ENCODE measurements at places on chromosomes 5 and 9. TPM values are rescaled to one million over a fixed set of nuclear protein-coding genes. Genes with fewer than 3 reads are reported as not detected.

IL4 gene
- not detected for total RNA-seq

DNA sequence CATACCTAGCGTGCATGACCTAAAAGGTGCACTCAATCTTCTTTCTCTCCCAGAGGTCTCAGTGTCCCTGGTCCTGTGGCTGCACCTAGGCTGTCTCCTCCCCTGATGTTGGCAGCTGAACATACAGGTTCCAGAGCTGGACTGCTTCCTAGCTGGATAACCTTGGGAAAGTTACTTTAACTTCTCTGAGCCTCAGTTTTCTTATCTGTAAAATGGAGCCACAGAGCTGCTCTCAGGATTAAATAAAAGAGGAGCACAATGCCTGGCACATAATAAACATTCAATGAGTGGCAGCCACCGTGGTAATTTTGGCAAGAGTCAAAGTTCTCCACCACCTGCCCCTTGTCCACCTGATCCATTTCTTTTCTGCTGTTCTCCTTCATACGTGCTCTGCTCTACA is 14.0 kb downstream of the MORN5 start:
- no peak for DNase-seq

ANKRD33B gene
- 5.7 TPM for total RNA-seq

WNK2 gene
- total RNA-seq, result 1.1 TPM

SCGB3A1 gene
- total RNA-seq, result 0.71 TPM

GRCh38 chr5:1341863-1342262 is 3.0 kb downstream of the CLPTM1L start:
- DNase-seq, result no peak

ATP10B gene
- total RNA-seq, result 0.42 TPM

DNA sequence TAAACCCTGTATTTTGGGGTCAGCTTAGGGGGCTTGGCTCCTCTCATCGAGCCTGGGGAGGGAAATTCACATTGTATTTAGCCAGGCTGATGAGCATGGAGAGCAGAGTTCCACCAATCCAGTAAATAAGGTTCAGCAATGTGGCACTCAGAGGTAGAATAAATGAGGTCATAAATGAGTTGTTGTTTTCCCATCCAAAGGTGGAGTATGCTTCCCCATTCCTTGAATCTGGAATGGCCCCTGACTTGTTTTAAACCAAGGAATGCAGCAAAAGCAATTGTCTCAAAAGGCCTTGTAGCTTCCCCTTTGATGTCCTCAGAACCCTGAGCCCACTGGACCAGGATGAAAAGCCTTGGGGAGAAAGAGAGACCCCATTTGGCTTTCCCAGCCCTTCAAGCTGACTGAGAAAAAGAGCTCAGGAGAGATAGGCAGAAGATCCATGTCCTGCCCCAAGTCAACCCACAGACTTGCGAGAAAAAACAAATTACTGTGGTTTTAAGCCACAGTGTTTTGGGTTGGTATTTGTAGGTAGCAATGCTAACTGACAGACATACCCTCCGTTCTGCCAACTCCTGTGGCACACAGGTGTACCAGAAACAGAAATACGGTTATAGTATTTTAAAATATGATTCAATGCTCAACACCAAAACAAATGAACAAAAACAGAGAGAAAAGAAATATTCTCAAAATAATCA is 566.0 kb upstream of the DMAC1 start:
- DNase-seq, result no peak

MORN5 gene
- total RNA-seq, result not detected

- no peak for DNase-seq
Observed at GRCh38 chr9:137485343-137486140, 26.4 kb upstream of the NSMF start.

CETN3 gene
- 9.8 TPM for total RNA-seq

DNA sequence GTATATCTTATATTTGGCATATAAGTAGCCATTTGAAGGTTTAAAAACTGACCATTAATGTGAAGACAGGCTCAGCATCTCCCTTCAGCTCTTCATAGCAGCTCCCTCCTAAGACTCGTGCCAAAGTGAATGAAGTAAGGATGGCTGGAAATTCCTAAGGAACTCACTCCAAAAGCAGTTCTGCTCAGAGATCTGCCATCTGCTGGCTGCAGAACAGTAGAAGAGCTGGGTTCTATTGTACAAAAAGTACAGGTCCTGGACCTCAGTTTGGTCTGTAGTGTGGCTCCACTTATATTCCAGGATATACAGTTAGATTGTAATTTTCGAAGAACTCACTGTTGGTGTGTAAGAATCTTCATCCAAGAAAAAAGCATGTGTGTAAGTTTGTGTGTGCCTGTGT is 104.9 kb upstream of the RUSC2 start:
- DNase-seq, result no peak

NEURL1B gene
- 35.8 TPM for total RNA-seq

GRCh38 chr9:87336914-87337333 is 160.7 kb upstream of the DAPK1 start:
- DNase-seq, result no peak

IFNA13 gene
- total RNA-seq, result not detected

- DNase-seq, result no peak
Observed at GRCh38 chr9:37944266-37944650, 40.3 kb upstream of the SLC25A51 start.

CDKN2B gene
- total RNA-seq, result 68.7 TPM

DNA sequence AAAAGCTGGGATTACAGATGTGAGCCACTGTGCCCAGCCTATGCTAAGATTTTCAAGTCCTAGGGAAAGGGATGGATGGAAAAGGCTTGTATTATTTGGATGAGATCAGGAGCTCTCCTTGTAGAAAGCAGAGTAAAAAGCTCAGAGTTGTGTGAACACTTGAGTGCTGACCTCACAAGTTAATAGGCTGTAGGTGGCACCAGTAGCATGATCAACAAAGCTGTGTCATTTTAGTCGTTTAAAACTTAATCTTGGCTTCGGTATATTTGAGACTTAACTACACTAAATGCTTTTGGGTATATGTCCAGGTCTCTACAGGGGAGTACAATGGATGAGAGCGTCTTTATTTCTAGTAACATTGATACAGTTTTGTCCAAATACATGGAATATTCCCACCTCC is 264.2 kb downstream of the TMEM38B start:
- no peak for DNase-seq

SMC2 gene
- total RNA-seq, result 7.8 TPM

- DNase-seq, result no peak
Observed at GRCh38 chr9:136544964-136545691, 720 bp downstream of the NOTCH1 start.

ADAMTS6 gene
- 1.3 TPM for total RNA-seq

GRCh38 chr9:75896193-75896592 is 5.7 kb downstream of the PCSK5 start:
- DNase-seq, result no peak

GRCh38 chr9:111925017-111925770 is 28.6 kb downstream of the UGCG start:
- DNase-seq, result no peak

FGF1 gene
- 9.9 TPM for total RNA-seq

SMIM32 gene
- not detected for total RNA-seq

DNA sequence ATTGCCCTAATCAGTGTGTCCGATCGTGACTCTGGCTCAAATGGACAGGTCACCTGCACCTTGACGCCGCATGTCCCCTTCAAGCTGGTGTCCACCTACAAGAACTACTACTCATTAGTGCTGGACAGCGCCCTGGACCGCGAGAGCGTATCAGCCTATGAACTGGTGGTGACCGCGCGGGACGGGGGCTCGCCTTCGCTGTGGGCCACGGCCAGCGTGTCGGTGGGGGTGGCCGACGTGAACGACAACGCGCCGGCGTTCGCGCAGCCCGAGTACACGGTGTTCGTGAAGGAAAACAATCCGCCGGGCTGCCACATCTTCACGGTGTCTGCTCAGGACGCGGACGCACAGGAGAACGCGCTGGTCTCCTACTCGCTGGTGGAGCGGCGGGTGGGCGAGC is 1.4 kb downstream of the PCDHA13 start:
- no peak for DNase-seq

GABRA6 gene
- not detected for total RNA-seq

TRPM3 gene
- 0.48 TPM for total RNA-seq

PCDHGB5 gene
- total RNA-seq, result 5.9 TPM

All from mesenteric fat pad (tissue), 1 donor.